ENCODE measurements at places on chromosomes 11 and 22.

- no peak for DNase-seq
These were observed 18.1 kb upstream of the CDKN1C start for GRCh38 chr11:2903672-2904011.

DNA sequence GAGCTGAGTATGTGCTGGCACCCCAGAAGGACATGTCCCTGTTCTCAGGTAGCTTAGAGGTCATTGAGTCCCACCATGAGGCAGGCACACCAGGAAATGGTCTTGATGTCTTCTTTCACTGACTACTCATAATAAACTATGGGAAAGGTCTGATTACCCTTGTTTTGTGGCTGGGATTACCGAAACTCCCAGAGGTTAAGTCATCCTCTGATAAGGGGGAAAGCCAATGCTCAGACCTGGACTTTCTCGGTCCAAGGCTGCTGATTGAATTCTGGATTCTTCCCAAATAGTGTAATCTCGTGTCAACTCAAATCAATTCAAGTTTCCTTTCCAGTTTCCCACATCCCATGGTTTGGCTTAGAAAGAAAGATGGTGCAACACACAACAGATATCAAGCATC is 3.7 kb upstream of the CD44 start:
- DNase-seq, result no peak

DNA sequence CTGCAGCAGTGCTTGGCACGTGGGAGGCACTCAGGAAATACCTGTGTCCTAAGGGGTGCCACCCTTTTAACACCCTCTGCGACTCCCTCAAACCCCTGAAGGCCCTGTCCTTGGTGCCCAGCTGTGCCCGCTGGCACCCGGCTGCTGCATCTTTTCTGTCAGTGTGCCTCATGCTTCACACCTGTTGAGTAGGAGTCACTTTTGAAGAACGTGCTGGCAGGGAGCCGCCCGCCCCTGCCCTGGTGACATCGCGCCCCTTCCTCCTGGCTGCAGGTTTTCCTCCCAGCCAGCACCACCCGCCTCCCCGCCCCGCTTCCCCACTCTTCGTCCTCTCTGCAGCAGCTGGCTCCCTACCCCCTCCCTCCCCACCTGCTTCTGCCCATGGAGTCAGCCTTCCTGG is 17.8 kb downstream of the FRMD8 start:
- DNase-seq, result no peak

GRCh38 chr11:70030412-70030811 is 47.7 kb upstream of the ANO1 start:
- DNase-seq, result no peak
